ENCODE measurements at places on chromosomes 12 and 14.

GRCh38 chr14:31320922-31321766, 99.2 kb downstream of the HEATR5A start:
- DNase-seq, result no peak

DNA sequence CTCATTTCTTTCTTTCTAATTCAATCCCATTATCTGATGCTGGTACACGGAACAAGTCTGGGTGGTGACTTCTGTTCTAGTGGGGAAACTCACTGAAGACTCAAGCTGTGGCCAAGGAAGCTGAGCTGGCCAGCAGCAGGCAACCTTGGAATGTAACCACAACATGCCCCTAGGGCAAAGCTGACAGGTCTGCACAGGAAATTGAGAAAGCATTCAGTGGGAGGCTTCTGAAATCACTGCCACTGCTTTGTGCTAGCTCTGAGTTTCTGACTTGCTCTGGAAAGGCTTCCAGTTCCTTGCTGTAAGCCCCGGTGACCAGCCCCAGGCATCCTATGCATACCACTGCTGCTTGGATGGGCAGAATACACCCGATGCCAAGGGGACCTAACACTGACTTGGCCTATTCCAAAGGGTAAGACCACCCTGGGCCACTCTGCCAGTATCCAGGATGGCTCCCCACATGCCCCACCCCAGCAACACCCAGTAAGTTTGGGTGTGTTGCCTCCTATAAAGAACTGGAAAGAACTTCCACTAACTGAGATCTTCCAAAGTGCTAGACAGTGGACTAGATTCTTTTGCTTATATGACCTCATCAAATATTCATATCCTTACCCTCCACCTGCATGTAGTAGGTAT, 84.5 kb upstream of the CDKN3 start:
- no peak for DNase-seq

DNA sequence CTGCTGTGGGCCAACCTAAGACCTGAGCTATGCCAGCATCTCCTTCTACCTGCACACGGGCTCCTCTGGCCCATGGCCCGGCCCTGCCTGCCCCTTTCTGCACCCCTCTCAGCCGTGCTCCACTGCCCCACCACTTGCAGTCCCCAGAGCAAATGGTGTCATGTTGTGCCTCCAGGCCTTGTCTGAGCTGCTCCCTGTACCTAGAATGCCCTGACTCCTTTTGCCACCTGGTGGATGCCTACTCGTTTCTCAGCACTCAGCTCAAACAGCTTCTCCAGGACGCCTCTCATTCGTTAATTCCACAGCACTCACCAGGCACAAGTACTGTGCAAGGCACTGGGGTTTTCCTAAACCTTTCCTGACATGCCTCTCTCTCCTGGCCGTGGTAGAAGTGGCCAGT, 63.2 kb upstream of the PNMA1 start:
- no peak for DNase-seq

DNA sequence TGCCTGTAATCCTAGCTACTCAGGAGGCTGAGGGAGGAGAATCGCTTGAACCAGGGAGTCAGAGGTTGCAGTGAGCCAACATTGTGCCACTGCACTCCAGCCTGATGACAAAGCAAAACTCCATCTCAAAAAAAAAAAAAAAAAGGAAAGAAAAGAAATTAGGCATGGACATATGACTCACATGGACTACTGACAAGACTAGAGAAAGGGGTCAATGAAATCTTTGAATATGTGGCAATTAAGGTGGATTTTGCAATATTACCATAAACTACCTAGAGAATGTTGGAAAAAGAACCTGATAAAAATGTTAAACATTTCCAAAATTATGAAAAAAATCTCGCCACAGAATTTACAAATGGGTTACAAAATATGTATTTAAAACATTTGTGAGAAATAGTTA, 873.6 kb downstream of the C12orf50 start:
- no peak for DNase-seq

DNA sequence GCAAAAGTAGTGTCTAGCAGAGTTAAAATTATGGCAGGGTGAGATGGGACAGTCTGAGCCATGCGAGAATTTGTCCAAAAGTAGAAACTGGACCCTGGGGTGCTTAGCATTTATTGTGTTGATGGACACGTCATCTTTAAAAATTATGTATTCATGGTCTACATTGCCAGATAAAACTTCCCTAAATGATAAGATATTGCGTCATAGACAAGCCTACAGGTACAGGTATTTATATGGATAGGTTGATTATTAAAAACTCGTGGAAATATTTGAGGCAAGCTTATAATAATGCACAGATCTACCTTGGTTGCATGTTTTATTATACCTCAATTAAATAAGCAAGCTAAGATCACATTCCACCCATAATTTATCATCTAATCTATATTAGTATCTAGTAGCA, 196.0 kb upstream of the PDZRN4 start:
- no peak for DNase-seq

- DNase-seq, result no peak
Measured at GRCh38 chr14:100126401-100126800, 33.0 kb downstream of the DEGS2 start.

- DNase-seq, result no peak
Measured at GRCh38 chr14:58138031-58138713, 13.8 kb downstream of the ARMH4 start.

DNA sequence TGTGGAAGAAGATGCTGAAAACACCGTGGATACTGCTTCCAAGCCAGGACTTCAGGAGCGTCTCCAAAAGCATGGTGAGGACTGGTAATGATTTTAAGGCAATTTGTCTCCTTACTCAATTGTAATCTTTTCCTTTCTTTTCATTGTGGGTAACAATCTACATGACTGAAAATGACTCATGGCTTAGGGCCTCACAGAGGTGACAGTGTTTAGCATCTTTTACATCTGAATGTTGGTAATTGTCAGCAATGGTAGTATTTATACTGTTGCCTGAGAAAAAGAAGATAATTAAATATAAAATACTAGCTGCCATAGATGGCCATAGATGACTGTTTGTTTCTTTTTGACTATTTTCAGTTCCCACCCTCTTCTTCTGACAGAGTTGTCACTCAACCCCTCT, 31.6 kb downstream of the TULP3 start:
- no peak for DNase-seq

DNA sequence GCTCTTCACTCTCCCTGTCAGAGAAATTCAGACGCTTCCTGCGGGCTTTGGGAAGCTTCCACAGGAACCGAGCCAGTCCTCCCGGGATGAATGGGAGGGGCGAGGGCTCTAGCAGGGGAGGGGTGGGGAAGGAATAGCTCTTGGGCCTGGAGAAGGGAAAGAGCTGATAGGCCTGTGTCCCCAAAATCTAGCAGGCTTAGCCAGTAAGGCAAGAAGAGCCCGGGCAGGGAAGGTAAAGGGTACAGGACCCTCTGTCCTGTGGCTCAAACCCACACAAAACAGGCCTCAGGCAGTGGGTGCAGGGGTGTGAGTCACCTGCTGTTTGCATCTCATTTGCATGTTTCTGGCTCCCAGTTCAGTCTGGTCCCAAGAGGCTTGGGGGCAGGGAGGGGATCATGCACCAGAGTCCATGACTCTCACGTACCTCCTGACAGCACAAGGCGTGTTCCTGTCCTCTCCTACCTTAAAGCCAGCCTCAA, 8.7 kb upstream of the SMUG1 start:
- DNase-seq, result no peak

GRCh38 chr12:47394070-47394469, 311.8 kb downstream of the RPAP3 start:
- DNase-seq, result no peak

- no peak for DNase-seq
Measured at GRCh38 chr12:12745576-12746211, 28.5 kb downstream of the CDKN1B start.

DNA sequence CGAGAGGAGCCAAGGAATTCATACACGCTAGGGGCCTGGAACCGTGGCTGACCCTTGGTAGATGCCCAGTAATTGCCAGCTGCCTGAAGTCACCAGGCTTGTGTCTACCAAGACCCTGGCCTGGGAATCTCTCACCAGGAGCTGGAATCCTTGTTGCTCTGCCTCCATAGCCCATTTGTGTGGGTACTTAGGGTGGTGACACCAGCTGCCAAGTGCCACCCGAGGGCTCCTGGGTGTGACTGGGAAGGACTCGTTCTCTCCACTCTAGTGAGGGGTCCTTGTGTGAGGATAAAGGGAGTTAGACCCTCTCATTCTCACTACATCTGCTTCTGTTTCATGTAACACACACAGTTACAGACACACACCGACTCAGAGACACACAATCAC, 17.9 kb downstream of the SERPINA1 start:
- DNase-seq, result no peak

DNA sequence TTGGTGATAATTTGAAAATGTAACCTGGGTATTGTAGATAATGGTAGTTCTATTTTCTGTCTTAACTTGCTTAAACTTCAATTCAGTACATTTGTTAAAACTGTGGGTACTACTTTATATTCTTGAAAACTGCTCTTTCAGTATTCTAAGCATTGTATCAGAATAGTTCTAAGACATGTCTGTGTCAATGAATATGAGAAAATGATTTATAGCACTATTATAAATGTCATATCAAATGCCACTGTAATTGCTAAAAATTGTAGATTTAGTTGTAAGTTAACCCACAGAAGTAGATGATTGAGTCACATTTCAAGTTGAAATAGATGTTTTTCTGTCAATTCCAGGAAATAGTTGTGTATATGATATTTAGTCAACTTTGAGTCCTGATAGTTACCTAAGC, 2.4 kb downstream of the NAA30 start:
- no peak for DNase-seq

- no peak for DNase-seq
Measured at GRCh38 chr14:37566811-37567371, 28.2 kb downstream of the FOXA1 start.

- DNase-seq, result no peak
Measured at GRCh38 chr12:47164724-47165439, 85.1 kb upstream of the AMIGO2 start.

DNA sequence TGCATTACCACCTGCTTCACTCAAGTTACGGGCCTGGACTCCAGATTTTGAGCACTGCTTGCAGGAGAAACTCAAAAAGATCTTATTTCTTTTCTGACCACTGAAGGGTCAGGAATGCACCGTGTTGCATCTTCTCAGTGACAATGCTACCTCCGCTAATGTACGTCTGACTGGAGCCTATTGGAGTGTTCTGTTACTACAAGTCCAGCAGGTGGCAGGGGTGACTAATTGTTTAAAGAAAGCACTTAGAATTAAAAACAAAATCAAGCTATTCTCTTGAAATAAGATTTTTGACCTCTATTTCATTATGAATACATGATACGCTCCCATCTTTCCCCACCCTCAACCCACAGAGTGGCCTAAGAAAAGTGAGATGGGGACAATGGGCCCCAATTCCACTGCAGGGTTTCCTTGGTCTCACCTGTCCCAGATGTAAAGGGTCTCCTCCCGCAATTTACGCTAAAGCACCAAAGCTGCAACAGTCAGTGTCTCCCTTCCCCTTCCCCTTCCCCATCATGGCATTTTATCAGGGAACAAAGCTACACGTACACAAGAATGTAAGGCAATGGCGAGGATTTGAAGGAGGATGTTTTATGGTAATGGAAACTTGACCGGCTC, 2.2 kb downstream of the TBPL2 start:
- DNase-seq, result peak; percentile 21

- DNase-seq, result peak; percentile 0
Measured at GRCh38 chr14:20143911-20144310, 5.3 kb downstream of the OR4N5 start.

- no peak for DNase-seq
Measured at GRCh38 chr12:53496752-53497032, 2.6 kb downstream of the MAP3K12 start.

GRCh38 chr14:89379006-89379405, 38.0 kb downstream of the FOXN3 start:
- DNase-seq, result no peak

- no peak for DNase-seq
Measured at GRCh38 chr12:823028-823698, 70.8 kb downstream of the WNK1 start.

- no peak for DNase-seq
Measured at GRCh38 chr12:109064143-109064542, 11.8 kb downstream of the USP30 start.

- no peak for DNase-seq
Measured at GRCh38 chr12:120055231-120056000, 61.1 kb downstream of the RAB35 start.

GRCh38 chr12:45613296-45613695, 116.2 kb upstream of the ARID2 start:
- DNase-seq, result peak; percentile 61

DNA sequence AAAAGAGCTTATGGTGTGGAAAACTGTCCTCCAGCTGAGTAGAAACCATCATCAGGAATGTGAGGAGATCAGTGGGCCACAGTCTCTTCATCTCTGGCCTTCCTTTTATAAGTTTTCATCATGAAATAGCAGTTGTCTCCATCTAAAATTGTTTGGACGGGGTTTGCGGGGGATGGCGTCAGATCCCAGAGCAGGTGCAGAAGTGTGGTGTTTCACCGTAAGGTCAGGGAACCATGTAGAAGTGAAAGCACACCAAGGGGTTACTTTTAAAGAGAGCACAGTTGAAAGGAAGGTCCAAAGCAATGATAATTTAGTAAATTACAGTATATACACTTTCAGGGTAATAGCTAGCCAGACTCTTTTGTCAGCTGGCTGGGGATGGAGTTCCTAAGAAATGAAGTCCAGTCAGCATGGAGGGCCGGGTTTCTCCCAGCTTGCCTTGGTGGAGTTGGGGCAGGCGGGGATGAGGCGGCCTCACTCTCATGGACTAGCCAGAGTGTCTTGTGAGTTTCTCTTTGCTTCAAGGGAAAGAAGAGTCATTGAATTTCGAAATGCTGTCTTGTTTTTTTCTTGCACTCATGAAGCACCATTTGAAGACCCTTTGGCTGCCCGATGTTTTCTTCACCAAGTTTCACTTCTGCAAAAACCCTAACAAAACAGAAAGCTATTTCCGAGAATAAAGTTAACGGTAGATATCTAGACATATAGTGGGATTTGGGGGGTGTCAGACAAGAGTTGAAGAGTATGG, 100.6 kb downstream of the ETV6 start:
- DNase-seq, result no peak

DNA sequence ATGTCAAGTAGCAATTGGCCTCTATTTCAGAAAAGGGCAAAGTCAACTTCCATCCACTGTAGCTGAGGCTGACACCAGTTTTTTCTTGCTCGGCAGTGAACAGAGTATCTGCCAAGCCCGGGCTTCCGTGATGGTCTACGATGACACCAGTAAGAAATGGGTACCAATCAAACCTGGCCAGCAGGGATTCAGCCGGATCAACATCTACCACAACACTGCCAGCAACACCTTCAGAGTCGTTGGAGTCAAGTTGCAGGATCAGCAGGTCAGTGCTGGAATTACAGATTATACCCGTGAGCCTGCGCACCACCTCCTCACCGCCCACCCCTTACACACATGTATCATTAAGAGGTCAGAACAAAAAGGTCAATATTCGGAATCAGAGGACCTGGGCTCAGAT, 19.4 kb downstream of the EVL start:
- no peak for DNase-seq

- DNase-seq, result no peak
Measured at GRCh38 chr12:123101526-123101925, 49.4 kb downstream of the PITPNM2 start.

DNA sequence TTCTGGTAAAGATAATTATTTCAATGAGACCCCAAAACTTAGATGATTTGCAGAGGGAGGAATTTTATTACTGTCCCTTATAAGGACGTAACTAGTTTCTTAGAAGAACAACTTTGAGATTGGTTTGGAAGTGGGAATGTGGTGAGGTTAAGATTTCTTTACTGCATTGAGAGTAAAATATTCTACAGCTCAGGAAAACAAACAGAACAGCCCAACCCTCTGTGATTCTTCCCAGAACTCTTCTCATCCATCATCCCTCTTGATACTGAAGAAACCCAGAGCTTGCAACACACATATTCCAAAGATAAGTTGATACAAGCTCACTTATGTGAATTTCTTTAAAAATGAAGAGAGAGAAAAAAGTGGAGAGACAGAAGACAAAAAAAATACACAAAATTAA, 234.2 kb downstream of the CRADD start:
- no peak for DNase-seq

Data from NCI-H1930 (cell line).